ENCODE measurements at places on chromosomes 3 and 15.

- no peak for DNase-seq
Observed at GRCh38 chr15:76512971-76513370, 176.4 kb downstream of the ISL2 start.

DNA sequence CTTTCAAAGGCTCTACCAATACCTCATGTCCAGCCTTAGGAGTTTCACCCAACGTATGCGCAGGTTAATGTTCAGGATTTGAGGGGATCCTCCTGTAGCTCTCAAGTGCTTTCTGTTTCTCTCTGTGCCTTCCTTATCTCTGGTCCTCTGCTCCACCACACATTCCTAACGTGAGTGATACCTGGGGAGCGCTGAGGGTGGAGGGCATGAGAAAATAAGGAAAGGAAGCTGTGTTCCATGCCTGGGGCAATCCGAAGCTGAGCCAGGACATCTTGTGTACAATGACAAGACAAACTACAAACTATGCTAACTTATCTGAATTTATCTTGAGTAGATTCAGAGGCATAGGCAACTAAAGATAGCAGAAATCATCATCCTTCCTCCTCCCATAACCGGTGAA lies 136.4 kb downstream of the SST start:
- DNase-seq, result no peak

GRCh38 chr3:112233083-112233482 lies 60.9 kb downstream of the SLC9C1 start:
- DNase-seq, result no peak

DNA sequence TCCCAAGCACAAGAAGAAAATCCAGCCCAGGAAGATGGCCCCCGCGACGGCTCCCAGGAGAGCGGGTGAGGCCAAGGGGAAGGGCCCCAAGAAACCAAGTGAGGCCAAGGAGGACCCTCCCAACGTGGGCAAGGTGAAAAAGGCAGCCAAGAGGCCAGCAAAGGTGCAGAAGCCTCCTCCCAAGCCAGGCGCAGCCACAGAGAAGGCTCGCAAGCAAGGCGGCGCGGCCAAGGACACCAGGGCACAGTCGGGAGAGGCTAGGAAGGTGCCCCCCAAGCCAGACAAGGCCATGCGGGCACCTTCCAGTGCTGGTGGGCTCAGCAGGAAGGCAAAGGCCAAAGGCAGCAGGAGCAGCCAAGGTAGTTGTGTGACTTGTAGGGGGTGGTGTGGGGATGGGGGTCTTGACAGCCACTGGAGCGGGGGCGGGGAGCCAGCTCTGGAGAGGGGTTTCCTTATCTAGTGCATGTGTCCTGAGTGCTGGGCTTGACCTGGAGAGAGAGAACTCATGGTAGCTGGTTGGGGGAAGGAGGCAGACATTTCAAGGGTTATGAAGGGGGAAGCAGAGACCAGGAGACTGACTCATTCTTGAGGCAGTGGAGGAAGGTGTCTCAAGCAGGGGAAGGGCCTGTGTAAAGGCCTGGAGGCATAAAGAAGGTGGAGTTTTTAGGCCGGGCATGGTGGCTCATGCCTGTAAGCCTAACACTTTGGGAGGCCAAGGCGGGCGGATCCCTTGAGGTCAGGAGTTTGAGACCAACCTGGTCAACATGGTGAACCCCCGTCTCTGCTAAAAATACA lies 6.2 kb downstream of the H1-8 start:
- no peak for DNase-seq

- DNase-seq, result no peak
Observed at GRCh38 chr3:104988496-104988895, 378.2 kb upstream of the ALCAM start.

DNA sequence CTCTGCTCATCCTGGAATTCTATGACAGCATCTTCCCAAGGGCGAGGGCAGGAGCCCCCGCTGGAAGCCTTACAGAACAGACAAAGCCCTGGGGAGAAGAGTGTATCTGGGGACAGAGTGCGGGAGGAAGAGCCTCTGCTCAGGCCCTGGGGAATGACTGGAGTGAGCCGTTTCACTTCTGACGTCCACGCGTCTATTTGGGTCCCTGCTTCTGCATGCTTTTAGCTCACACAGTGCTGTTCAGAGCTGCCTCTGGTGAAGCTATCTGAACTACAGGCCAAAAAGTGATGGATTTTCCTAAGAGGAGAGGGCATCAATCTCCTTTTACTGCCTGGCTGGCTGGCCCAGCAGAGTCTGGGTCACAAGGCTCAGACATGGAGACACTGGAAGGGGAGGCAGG lies 311.8 kb downstream of the NTRK3 start:
- no peak for DNase-seq

- no peak for DNase-seq
Observed at GRCh38 chr3:73552700-73553099, 72.0 kb downstream of the PDZRN3 start.

GRCh38 chr3:177602601-177603147 lies 405.4 kb upstream of the TBL1XR1 start:
- DNase-seq, result no peak

DNA sequence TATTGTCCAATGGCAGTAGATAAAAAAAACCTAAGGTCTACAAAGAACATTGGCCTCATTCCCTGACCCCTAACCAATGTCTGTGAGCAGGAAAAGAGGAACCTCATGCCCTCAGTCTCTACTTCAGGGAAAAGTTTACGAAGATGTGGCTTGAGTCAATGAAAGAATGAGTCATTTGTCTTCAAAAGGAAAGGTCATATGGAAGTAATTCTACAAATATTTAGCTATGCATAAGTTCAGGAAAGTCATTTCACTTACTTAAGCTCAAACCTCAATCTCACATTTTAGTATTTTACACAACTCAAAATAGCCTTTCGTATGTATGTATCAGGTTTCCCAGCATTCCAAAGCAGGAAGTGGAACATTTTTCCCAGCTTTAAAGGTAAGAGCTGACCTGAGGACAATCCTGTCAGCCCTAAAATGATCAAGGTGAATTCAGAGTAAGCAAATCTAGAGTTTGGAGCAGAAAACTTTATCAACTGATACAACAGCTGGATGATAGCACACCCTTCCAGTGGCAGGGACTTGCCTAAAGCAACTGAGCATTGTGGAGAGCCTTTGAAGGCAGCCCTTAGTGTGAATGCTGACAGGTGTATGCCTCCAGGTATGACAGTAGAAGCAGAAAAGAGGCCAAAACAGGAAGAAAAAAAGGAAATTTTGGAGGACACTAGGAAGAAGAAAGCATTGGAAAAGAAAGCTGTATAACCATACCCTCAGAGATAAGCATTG lies 53.9 kb upstream of the ACKR4 start:
- DNase-seq, result no peak

GRCh38 chr3:15279671-15280402 lies 52.5 kb downstream of the SH3BP5 start:
- no peak for DNase-seq

DNA sequence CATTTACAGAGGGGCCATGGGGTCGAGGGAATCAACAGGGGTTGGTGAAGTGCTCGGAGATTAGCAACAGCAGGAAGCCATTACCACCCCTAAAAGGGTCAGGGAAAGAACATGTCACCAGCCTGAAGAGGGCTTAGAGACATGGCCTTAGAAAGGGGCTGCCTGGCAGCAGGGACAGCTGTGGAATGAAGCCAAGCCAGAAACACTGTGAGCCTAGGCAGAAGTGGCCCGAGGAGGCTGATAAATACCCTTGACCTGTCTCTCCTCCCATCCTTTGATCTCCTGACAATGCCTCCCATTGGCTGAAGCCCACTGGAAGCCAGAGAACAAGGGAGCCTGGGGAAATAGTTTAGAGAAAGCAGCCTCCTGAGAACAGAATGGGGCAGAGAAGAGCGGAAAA lies 31.4 kb downstream of the GPD1L start:
- DNase-seq, result no peak

DNA sequence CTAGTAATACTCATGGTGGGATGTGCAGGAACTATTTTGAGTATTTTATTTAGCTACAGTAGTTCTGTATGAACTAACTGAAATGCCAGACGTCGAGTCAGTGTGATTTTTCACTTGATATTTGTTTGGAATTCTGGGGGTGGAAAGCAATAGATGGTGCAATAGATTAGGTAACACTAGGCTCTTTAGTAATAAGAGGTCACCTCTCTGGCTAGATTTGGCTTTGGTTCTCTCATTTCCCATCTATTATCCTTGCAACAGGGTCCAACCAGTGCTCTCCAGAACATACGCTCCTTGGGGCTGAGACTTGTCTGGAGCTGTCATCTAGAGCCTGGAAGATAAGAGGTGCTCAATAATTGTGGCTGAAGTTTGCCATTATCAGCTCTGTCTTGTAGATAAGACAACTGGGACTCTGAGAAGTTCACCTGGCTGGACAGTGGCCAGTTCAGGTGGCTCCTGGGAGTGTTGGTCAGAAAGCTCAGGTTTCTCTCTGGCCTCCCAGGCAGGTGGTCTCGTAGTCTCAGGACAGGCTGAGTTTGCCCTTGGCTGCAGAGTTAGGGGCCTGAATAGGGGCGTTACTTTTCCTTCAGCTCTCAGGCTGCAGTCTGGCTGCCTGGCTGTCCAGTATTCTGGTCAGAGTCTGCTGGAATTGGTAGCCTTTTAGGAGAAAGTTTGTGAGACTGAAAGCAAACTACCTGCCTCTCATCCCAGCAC lies 277.5 kb upstream of the RGMA start:
- no peak for DNase-seq

- DNase-seq, result no peak
Observed at GRCh38 chr3:177673112-177673914, 476.0 kb upstream of the TBL1XR1 start.

DNA sequence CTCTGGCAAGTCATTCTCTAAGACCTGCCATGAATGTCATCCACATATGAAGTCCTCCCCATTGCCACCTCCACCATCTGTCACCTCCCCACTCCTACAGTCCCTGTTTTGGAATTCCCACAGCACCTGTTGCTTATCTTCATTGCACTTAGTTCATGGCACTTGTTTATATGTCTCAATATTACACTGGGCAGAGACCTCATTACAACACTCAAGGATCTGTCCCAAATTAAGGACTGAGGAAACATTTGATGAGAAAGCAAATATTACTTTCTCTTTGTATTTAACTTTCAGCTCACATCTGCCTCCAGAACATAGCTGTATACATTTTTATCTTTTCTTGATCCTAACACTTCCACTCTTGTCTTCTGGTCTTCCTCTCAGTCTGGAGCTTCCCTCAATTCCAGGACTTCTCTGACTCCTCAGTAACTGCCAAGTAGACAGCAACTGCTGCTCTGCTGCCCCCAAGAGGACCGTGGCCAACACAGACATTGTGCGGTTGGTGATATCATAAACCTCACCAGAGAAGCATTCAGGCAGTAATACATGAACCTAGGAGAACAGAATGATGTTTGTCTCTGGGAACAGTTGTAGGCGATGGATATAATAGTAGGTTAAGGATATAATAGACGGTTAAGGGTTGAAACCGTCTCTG lies 45.0 kb upstream of the FGF12 start:
- no peak for DNase-seq

GRCh38 chr15:53693729-53694475 lies 65.6 kb downstream of the WDR72 start:
- no peak for DNase-seq

- no peak for DNase-seq
Observed at GRCh38 chr3:148146947-148147826, 550.5 kb upstream of the AGTR1 start.

DNA sequence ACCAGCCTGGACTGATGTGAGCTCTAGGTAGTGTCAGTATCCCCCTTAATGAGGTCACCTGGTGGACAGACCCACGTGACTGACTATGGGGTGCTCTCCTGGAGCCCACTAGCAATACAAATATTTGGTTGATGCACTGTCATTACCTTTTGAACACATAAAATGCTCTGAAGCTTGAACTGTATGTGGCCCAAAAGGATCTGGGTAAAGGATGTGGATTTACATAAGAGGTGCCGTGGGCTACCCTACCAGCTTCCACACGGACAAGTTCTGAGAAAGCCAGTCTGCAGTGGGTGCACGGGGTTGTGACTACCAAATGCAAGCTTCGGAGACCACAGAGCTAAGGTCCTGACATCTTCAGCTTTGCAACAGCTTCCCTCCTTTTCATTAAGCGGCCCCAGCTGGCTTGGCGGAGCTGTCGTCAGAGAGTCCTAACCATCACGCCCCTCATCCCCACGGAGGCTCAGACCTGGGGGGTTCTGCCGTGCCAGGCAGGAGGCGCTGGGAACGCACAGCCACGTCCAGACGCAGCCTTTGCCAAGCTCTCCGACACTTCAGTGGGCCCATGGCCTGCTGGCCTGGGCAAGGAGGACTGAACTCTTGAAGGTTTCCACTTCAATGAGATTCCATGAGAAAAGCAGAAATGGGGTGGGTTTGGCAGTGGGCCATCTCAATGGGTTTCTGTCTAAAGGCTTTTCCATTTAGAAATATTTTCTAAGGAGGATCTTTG lies 228.3 kb downstream of the ADAMTS17 start:
- DNase-seq, result no peak

DNA sequence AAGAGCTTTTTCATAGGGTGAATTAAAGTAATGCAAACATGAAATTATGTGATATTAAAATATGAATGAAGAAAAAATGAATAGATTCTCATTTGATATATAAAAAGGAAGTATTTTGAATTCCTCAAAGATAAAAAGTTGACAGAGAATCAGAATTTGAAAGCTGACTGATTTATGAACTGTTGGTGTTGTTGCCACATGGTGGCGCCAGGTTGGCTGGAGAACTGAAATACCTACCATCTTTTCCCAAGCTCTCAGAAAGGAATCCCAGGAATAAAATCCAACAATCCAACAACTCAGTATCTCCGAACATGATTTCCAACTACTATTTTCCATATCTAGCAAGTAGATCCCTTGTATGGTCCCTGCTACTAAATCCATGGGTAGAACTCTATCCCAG lies 3.1 kb downstream of the MYRIP start:
- DNase-seq, result no peak

- no peak for DNase-seq
Observed at GRCh38 chr3:142784228-142784627, 60.4 kb downstream of the TRPC1 start.

DNA sequence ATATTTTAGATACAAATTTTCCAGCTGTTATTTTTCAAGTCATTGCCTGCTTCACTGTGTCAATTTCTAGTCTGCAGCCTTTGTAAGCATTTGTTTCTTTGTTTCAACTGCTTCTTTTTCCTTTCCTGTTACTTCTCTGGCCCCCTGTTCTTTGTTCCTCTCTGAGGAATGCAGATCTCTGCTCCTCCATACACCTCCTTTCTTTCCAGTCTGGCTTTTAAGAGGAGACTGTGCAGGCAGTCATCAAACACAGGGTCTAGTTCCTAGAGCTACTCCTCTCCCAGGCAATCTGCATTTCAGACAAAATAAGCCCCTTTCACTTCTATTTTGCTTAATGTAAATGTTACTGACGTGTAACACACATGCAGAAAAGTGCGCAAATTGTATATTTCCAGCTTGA lies 502.9 kb downstream of the PDCD6IP start:
- DNase-seq, result no peak

DNA sequence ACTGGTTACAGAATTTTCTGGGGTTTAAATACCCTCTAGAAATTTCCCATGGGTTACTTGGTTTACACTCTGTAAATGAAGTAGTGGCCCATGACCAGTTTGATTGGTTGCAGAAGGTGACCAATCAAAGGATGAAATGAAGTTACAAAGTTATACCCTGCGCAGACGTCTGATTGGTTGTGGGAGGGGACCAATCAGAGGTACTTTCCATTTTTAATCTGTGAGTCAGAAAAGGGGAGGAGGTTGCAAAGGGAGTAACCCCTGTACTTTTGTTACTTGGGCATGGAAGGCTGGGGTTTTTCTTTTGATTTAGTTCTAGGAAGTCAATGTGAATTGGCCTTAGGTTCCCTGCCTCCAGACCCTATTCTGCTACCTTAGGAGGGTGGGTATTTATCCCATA lies 18.7 kb upstream of the APH1B start:
- no peak for DNase-seq

- DNase-seq, result no peak
Observed at GRCh38 chr3:186013312-186013711, 75.5 kb upstream of the TRA2B start.

GRCh38 chr15:58114812-58115211 lies 23.4 kb upstream of the AQP9 start:
- DNase-seq, result no peak
